ENCODE measurements at places on chromosomes 2 and 18. TPM values are rescaled to one million over a fixed set of nuclear protein-coding genes. Genes with fewer than 3 reads are reported as not detected.
A peak's percentile ranks its signal among the peaks of the same experiment; 100 is the strongest.

DNA sequence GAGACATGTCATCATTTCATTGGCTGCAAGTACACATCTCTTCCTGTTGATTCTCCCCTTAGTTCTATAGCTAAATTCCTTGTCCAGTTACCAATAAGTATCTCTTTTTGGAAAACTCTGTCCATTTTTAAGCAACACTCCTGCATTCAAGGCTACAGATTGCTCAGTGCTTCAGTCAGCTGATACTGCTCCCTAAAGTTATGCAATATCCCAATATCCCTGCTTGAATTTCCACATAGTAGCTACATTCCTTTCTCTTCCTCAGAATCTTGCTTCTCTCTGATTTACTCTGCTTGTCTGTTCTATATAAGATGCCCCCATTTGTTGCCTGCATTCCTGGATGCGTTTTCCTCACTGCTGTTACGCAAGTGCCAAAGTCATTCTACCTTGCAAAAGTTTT lies 109.8 kb downstream of the PARD3B start:
- DNase-seq = no peak

GRCh38 chr2:219094171-219094570 lies 33.5 kb upstream of the IHH start:
- no peak for DNase-seq

- DNase-seq = no peak
Measured at GRCh38 chr2:29249666-29250253, 134.5 kb downstream of the CLIP4 start.

- no peak for DNase-seq
Measured at GRCh38 chr2:240930096-240930630, 24.0 kb downstream of the CROCC2 start.

DNA sequence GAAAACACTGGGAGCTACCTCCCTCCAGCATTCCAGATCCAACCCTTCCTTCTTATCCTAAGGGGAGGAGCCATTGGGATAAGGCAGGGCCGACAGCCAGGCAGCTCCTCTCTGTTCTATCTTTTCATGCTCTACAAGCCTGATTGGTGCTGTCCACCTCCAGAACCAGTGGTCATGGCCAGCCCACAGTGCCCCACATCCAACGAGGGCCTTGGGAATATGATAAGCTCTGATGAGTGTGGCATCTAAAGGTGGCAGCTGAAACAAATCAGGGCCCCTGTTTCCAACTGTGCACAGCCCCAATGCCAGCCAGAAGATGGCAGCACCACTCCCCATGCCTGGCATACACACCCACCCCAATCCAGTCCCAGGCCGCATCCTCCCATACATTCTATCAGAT lies 329.3 kb downstream of the C1D start:
- DNase-seq = no peak

GRCh38 chr2:197777823-197778407 lies 7.2 kb downstream of the BOLL start:
- no peak for DNase-seq

MPP4 gene
- total RNA-seq = not detected

ERBB4 gene
- total RNA-seq = 2.6 TPM

- no peak for DNase-seq
Measured at GRCh38 chr2:13779996-13780395, 852.5 kb upstream of the LRATD1 start.

LIMS4 gene
- total RNA-seq = 4.9 TPM

DNA sequence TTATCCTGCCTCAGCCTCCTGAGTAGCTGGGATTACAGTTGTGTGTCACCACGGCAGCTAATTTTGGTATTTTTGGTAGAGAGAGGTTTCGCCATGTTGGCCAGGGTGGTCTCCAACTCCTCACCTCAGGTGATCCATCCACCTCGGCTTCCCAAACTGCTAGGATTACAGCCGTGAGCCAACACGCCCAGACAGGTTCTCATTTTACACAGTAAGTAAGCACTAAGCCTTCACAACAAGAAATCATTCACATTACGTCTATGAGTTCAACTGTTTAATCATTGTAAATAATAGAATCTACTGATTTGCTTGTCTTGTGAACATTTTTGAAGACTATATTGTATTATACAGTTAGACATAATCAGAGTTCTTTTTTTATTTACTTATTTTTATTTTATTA lies 131.5 kb upstream of the LRATD1 start:
- no peak for DNase-seq

DLGAP1 gene
- 2.6 TPM for total RNA-seq

REEP1 gene
- 0.48 TPM for total RNA-seq

SLC9A2 gene
- total RNA-seq = 3.4 TPM

- no peak for DNase-seq
Measured at GRCh38 chr2:173690349-173690748, 274.8 kb downstream of the SP3 start.

DNA sequence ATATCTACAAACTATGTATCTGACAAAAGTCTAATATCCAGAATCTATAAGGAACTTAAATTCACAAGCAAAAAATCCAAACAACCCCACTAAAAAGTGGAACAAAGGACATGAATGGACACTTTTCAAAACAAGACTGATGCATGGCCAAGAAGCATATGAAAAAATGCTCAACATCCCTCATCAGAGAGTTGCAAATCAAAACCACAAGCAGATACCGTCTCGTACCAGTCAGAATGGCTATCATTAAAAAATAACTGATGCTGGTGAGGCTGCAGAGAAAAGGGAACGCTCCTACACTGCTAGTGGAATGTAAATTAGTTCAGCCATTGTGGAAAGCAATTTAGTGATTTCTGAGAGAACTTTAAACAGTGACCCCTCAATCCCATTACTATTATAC lies 56.5 kb downstream of the CCBE1 start:
- no peak for DNase-seq

EEF1B2 gene
- total RNA-seq = 654 TPM

GRCh38 chr2:15941481-15941850 lies 1.1 kb downstream of the MYCN start:
- no peak for DNase-seq

DNA sequence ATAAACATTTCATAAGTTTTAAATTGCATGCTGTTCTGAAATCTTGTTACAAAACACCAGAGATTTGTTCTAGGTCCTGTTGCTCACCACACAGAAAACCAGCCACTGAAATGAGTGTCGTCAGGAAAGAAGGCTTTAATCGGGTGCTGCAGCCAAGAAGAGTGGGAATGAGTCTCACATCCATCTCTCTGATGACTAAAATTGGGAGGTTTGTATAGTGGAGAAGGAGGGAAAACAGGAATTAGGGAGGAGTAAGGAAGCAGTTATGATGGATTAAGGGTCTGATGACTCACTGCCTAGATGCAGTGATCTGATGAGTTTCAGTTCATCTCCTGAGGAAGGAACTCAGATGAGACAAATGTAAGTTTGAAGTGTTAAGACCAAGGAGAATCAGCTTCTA lies 42.1 kb upstream of the GPR39 start:
- DNase-seq = no peak

DNA sequence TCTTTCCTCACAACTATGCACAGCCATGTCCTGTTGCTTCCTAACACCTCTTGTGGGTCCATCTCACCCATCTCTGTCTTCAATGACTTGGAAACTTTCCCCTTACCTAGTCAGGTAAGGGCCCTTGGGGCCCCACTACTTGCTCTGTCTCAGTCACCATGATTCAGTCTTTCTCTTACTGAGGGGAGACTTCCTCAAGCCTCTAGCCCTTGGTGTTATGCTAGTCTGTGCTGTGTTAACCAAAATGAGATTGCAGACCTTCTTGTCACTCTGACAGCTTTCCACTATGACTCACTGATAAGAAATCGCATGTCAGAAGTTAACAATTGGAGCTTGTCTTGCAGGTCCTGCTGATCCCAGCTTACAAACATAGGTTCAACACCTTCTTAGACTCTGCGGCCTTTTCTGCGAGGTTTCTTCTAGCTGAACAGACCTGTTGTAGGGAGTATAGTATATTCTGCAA lies 65.3 kb downstream of the WDR75 start:
- peak; percentile 5 for DNase-seq

CPO gene
- total RNA-seq = not detected

- DNase-seq = no peak
Measured at GRCh38 chr2:20203072-20203471, 21.9 kb downstream of the SDC1 start.

DNA sequence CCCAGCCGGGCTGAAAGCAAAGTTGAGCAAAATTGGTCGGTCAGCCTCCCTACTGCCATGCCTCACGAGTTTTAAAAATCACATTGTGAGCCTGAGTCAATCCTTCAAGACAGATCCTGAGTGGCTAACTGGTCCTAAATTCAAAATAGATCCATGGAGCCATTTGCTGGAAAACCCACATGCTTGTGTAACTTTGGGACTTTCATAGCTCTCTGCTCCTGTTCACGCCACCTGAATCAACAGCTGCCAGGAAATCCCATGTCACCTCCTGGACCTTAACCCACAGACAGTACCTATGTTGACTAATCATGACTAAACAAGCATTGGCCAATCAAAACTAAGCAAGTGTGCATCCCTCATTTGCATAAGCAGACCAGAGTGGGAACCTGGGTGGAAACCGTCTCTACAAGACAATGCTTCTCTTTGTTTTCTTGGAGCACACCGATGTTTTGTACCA lies 42.8 kb upstream of the LDLRAD4 start:
- peak; percentile 26 for DNase-seq

GRCh38 chr18:26826656-26827235 lies 38.8 kb downstream of the AQP4 start:
- DNase-seq = no peak

DNA sequence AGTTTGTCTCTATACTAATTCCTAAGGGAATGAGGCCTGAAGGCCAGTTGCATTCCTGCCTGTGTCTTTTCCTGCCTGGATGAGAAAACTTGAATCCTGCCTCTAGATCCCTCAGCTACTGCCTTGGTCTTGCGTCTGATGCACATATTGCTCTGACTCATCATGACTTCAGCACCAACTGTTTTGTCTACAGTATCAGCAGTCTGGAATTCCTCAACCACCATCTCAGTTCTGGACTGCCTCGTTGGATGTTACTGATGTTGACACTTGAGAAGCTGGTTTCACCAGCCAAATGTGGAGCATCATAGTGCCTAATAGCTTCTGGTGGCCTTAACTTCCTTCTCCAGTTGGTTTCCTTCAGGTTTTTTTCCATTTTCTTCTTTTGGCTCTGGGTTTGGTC lies 211.0 kb downstream of the CTNNA2 start:
- DNase-seq = peak; percentile 97

- DNase-seq = no peak
Measured at GRCh38 chr2:28325173-28325566, 67.5 kb upstream of the FOSL2 start.

- no peak for DNase-seq
Measured at GRCh38 chr2:15976354-15976753, 36.0 kb downstream of the MYCN start.

DNA sequence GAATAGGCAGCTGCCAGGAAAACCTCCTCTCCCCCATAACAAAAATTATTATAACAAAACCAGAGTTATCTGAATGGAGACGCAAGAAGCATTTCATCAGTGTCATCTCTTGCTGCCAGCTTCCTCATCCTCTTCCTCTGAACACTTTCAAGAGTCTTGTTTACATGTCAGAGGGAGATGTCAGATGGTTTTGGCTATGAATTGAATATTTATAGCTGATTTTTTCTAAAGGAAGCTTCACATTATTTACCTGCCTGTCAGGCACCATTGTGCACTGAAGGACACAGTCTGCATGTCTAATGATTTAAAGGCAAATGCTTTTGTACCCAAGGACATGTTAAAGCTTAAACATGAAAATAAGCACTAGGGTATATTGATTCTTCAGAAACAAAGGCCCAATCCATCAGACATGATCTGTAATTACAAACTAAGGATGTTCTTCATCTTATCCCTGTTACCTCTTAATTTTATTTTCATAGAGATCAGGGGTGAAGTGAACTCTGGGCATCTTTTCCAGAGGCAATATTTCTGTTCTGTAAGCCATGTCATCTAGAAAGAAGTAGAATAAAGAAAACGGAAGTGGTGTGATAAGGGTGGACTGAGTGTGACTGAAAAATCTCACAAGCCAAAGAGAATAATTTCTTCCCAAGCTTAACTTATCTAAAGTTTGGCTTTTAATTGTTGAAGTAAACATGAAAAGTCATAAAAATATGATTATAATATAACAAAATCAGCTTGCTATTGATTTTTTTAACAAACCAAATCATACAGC lies 168.7 kb downstream of the ANKRD44 start:
- DNase-seq = no peak

DNA sequence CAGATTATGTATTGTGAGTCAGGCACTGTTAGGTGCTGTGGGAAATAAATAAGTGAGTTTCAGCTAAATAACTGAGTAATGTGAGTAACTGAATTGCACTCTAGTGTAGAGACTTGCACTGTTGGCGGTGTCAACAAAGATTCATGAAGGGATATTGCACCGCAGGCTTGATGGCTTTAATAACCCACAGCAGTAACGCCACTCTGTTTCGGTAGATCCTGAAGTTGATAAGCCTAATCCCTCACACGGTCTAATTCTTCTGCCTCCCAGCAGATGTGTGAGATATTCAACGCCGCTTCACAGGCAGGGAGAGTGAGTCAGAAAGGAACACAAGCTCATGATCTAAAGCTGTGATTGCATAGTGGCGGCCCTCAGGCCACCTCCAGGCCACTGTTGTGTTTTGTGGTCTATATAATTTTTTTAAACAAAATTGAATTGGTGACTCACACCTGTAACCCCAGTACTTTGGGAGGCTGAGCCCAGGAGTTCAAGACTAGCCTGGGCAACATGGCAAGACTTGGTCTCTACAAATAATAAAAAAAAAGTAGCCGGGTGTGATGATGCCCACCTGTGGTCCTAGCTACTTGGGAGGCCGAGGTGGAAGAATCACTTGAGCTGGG lies 94.3 kb downstream of the LIPG start:
- DNase-seq = peak; percentile 92

DNA sequence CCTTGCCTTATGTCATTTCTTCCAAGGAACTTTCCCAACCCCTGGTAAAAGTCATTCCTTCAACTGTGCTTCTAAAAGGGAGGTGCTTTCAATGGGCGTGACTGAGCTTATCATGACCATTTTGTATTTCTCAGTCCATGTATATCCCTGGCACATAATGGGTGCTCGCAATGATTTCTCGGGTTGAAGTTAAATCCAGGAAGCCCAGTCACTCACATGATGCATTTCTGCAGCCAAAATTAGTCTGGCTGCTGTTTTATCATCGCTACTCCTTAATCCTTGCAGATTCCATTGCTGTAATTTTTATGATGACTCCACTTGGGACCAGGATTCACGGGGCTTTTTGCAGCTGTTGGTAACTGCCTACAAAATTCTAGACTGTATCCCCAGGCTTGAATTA lies 25.9 kb upstream of the RFX8 start:
- DNase-seq = no peak

GRCh38 chr2:141055531-141055930 lies 1075.3 kb downstream of the LRP1B start:
- DNase-seq = no peak

EVX2 gene
- total RNA-seq = not detected

GRCh38 chr2:110994250-110994961 lies 126.3 kb upstream of the BCL2L11 start:
- no peak for DNase-seq

- DNase-seq = no peak
Measured at GRCh38 chr2:48428449-48428848, 101.5 kb upstream of the STON1 start.

- no peak for DNase-seq
Measured at GRCh38 chr2:163610817-163611556, 124.8 kb downstream of the FIGN start.
